ENCODE measurements at places on chromosomes 11 and 22.

GRCh38 chr22:39482768-39483167 is 19.3 kb upstream of the MIEF1 start:
- DNase-seq: no peak

DNA sequence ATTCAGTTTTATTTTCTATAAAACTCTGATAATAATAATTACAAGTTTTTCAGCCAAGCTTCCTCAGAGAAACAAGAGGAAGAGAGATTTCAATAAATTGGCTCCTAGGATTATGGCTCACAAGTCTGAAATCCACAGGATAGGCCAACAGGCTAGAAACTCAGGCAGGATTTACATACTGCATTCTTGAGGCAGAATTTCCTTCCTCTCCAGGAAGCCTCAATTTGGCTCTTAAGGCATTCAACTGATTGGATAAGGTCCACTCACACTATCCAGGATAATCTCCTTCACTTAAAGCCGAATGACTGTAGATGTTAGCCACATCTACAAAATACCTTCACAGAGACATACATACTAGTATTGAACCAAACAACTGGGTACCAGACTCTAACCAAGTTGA is 120.3 kb upstream of the FAT3 start:
- no peak for DNase-seq

DNA sequence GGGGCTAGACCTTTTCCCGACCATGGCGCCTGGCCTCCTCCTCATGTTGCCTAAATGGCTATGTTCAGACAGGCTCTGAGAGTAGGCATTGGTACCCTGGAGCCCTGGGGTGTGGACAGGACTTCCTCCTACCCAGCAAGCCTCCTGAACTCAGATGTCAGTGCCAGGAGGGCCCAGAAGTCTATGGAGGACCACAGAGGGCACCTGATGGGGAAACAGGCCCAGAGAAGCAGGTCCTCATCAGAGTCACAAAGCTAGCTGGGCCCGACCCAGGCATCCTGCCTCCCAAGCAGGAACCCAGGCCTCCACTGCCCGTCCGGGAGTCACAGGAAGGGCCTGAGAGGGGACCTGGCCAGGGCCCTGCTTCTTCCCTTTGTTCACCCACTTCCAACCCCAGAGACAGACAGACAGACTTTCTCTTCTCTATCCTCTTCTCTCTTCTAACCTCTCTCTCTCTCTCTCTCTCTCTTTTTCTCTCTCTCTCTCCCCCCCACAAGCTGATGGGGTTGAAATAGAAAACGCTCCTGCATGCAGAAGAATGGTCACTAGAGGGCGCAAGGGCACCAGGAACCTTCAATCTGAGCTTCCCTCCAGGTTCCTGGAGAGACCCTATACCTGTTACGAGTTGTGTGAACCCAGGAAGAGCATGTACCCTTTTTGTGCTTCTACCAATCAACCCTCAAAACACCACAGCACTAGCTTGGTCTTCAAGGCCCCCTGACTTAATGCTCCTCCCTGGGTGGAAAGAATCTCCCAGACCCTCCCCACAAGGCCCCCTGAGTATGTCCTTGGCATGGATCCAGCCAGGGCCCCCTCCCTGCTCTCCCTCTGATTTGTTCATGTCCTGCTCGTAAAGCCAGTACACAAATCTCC is 27.1 kb downstream of the ARAP1 start:
- peak; percentile 83 for DNase-seq

- DNase-seq: peak; percentile 74
These were observed 15.4 kb downstream of the BAD start for GRCh38 chr11:64268893-64269539.

DNA sequence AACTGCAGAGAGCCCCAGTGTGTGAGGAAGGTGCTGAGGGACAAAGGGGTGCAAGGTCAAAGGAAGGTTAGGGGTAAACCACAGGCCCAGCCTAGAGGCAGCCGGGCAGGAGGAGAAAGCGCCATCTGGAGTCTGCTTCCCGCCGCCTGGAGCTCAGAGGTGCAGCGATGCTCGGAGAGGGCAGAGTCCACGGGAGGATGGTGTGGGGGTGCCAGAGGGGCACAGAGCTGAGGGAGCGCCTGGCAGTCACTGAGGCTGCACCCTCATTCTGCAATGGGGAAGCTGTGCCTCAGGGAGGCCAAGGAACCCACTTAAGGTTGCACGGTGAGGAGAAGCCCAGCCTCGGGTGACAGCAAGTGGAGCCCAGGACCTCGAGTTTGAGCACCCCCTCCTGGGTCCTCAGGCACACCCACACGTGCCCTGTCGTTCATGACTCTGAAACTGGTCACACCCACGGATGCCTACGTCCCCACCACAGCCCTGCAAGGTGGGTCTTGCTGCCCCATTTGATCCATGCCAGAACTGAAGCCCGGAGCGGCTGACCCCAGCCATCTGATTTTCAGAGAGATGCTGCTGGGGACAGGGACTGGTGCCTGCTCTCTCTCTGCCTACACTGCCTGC is 1.6 kb downstream of the IL2RB start:
- peak; percentile 61 for DNase-seq

DNA sequence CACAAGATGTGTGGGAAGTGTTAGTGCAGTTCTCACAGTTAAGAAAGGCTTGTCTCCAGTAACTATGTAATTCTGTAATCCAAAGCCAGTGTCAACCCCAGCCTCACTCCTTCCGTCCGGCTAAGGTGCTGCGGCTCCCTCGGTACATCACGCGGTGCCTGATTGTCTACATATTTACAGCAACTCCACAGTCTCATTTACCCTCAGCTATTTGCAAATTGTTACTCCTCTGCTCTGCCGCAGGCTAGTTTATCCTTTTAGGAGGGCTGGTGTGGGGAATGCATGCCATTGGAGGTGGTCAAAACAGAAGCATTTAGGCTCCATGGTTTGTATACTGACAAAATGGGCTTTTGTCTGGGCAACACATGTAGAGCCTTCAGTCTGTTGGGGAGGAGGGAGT is 358.3 kb downstream of the METTL15 start:
- no peak for DNase-seq

DNA sequence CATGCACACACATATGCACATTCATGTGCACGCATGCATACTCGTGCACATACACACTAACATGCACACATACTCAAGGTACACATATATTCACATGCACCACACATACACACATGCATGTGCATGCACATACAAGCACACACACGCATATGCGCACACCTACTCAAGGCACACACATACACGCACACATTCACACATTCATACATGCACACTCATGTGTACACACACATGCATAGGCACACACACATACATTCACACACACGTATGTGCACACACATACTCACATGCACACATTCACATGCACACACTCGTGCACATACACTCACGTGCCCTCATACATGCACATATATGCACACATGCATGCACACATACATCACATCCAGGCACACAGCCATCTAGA is 489.0 kb downstream of the MN1 start:
- DNase-seq: no peak

- no peak for DNase-seq
These were observed 6.9 kb upstream of the RBM4B start for GRCh38 chr11:66684635-66685034.

GRCh38 chr11:115459563-115459962 is 44.7 kb downstream of the CADM1 start:
- DNase-seq: no peak

GRCh38 chr22:20885017-20885556 is 26.3 kb downstream of the SNAP29 start:
- DNase-seq: no peak

DNA sequence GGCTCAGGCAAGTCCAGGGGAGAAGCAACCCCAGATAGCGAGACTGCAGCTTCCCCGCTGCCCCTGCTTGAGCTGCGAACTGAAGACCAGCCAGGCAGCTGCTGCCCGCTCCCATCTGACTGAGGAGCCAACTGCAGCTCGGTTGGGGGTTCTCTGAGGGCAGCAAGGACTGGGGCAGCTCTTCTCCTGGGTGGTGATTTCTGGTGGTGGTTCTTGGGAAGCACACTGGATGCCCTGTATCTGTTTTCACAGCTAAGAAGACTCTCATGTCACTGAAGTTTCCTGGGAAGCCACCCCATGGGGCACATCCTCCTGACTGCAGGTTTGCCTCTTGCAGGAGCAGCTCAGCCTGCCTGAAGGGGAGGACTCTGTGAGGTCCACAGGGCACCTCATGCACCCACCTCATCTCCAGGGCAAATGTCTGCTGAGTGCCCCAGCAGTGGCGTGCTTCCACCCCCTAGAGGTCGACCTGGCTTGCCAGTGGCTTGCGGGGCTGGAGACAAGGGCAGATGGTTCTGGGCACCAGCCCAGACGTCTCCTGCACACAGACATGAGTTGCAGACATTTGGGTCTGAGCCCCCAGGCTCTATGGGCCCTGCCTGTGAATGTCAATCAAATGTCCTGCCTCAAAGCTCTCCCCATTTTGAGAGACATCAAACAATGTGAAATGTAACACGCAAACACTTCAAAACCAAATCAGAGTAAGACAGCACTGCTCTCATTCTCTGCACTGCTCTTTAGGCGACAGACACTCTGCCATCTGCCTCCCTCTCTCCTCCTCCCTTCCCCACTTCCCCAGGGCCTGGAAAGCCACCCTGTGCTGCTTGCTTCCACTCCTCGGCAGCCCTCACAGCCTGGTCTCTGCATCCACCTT is 800.9 kb downstream of the BRD1 start:
- peak; percentile 10 for DNase-seq

- DNase-seq: peak; percentile 34
These were observed 82.1 kb upstream of the WNT11 start for GRCh38 chr11:76288166-76288980.

DNA sequence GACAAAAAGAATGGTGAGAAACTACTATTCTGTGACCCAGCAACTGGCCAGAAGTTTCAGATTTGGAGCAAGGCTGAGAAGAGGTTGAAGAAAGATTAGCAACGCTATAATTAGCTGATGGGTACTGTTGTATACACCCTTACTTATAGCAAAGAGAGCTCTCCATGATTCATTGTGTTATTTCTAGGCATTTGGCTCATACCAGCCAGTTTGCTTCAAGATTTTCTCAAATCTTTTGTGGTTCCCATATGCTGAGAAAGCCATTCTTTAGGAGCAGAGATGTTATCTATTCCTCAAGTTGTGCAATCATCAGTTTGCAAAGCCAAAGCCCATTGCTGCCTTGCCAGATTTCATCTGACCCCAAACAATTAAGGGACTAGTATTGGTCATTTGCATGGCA is 179.4 kb downstream of the ETS1 start:
- DNase-seq: no peak

DNA sequence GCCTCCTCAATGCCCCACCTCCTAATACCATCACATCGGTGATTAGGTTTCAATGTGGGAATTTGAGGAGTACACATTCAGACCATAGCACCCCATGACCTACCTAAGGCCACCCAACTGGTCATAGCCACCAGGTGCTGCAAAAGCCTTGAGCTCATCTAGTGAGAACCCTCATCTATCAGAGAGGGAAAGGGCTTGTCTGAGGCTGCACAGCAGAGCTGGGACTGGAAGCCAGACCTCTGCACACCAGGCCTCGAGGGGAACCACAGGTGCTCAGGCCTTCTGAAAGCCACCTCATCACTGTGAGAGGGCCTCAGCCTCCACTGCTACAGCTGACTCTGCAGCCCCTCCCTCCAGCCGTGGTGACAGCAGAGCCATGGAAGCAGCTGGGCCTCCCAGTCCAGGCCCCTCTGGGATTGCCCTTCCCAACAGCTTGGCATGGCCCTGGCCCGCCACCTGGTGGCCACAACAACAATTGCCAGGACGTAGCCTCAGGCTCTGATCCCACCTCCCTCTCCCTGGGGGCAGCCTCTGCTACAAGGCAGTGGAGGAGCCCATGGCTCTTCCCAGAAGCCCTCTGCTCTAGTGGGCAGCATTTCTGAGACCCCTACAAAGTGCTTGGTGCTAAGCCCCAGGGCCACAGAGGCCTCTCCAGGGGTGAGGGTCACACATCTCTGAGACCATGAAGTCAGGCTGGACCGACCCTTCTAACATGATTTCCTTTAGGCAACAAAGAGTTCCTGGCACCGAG is 41.0 kb upstream of the PRDM11 start:
- DNase-seq: peak; percentile 74

DNA sequence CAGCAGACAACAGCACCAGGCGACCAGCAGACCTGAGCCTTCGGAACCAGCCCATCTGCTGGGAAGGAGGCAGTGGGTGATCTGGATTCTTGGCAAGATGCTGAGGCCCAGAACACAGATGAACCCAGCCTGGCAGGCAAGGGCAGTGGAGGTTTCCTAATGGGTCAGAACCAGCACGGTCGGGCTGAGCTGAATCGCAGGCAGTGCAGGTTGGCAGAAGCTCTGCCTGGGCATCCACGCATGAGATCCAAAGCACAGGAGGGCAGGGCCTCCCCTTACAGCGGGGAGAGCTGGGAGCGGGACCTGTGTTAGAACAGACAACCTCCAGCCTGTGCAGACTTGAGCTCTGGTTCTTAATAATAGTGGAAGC is 47.5 kb downstream of the DSCAML1 start:
- no peak for DNase-seq

DNA sequence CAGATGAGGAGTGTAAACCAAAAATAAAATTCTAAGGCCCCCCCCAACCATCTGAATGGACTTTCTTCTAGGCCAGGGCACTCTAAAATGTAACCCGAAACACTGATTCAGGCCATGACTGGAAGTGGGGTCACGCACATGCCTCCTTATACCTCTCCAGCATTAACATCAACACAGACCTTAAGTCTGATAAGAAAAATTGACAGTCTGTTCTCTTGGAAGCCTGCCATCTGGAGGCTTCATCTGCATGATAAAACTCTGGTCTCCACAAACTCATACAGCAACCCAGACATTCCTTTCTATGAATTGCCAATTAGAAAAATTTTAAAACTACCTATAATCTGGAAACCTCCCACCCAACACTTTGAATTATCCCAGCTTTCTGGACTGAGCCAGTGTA is 3.9 kb upstream of the SERGEF start:
- DNase-seq: no peak

GRCh38 chr11:82969811-82970210 is 68.3 kb downstream of the DDIAS start:
- DNase-seq: no peak

- DNase-seq: no peak
These were observed 662.6 kb downstream of the METTL15 start for GRCh38 chr11:28770806-28771205.

- peak; percentile 52 for DNase-seq
These were observed at the start of gene AMPD3 for GRCh38 chr11:10454878-10455631. AMPD3 (plus strand) TSS chr11:10455264; CDS start chr11:10461520, 6,256 bp downstream.

GRCh38 chr11:41878095-41878494 is 418.6 kb upstream of the LRRC4C start:
- no peak for DNase-seq

DNA sequence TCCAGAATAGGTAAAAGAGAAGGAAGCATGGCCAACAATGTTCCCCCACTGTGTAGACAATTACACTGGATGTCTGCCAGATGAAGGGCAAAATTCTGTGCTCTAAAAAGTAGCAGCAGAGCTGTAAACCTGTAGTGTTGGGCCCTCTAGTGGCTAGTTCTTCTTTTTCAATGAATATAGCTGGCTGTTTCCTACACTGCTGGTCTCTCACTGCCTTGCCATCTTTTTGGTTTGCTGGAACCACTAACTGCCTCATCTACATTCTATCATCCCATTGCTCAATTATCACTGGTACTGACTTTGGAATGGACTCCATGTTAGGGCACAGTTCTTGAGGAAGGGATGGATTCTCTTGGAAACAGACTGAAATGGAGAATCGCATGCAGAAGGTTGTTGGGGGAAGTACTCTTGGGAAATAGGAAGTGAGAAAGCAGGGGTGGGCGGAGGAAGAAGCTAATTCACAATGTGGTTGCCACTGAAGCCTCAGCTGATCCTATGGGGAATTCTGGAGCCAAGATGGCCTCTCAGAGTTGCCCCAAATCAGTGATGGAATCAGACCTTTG is 17.9 kb downstream of the KCNE3 start:
- DNase-seq: peak; percentile 25

GRCh38 chr11:98561877-98562395 is 458.8 kb upstream of the CNTN5 start:
- no peak for DNase-seq

All from stimulated activated CD4-positive, alpha-beta T cell treated with anti-CD3 and anti-CD28 coated beads, Interleukin-15, amount 100 ng/mL, for 24 hours (primary cell).